Activated CD4-positive, alpha-beta T cell treated with anti-CD3 and anti-CD28 coated beads for 36 hours (primary cell): ENCODE measurements at places on chromosomes 13 and 19. TPM values are rescaled to one million over a fixed set of nuclear protein-coding genes. Genes with fewer than 3 reads are reported as not detected.
A peak's percentile ranks its signal among the peaks of the same experiment; 100 is the strongest.

- peak; percentile 53 for DNase-seq
These were observed 699 bp downstream of the MEGF8 start for GRCh38 chr19:42325896-42326771.

DNA sequence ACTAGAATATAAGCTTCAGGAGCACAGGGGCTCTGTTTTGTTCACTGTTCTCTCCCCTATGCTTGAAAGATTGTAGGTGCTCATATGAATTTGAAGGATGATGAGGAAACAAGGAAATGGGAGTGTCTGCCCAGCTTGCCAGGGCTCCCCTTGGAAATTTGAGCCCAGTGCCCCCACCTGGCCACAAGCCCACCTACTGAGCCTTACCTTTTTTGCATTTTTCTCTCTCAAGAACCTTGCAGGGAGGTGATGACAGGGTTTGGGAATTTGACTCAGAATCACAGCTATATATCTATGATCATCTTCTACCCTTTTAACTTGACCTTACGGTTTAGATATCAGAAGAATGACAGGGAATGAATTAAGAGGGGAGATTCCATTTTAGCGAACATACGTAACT, 33.8 kb downstream of the SERP2 start:
- DNase-seq = no peak

IL11 gene
- 0.18 TPM for total RNA-seq

- DNase-seq = no peak
These were observed 41.7 kb downstream of the TNFSF11 start for GRCh38 chr13:42615691-42616090.

PRTN3 gene
- total RNA-seq = not detected

GSX1 gene
- total RNA-seq = not detected

DNA sequence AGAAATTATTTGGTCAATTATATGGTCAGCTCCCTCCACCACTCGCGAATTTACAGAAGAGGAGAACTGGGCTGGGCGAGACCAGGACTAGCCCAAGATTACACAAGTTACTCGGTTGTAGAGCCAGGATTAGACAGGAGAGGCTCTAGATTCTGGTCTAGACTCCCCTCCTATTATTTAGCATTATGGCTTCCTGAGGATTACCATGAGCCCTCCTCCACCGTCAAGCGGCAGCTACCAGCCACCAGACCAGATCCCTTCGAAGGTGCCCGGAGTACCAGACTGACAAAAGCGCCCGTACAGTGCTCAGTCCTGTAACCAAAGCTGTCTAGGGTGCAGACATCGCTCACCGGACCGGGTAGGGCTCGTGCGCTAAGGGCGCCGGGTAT, 497 bp upstream of the MLNR start:
- DNase-seq = no peak

- DNase-seq = peak; percentile 96
These were observed 21.1 kb upstream of the OR10H1 start for GRCh38 chr19:15836330-15837220.

DNA sequence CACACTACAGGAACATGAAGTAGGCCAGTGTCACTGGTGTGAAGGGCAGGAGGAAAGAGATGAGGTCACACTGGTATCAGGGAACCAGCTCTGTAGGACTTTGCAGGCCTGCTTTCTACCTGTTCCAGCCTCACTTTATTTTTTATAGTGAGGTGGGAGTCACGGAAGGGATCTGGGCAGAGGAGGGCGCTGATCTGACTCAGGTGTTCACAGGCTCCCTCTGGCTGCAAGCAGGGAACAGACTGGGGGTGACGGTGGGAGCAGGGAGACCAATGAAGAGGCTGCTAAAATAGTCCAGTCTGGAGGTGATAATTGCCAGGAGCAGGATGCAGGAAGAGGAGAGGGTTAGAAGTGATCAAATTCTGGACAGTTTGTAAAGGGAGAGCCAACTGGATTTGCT, 2.8 kb downstream of the THAP8 start:
- peak; percentile 16 for DNase-seq

DNA sequence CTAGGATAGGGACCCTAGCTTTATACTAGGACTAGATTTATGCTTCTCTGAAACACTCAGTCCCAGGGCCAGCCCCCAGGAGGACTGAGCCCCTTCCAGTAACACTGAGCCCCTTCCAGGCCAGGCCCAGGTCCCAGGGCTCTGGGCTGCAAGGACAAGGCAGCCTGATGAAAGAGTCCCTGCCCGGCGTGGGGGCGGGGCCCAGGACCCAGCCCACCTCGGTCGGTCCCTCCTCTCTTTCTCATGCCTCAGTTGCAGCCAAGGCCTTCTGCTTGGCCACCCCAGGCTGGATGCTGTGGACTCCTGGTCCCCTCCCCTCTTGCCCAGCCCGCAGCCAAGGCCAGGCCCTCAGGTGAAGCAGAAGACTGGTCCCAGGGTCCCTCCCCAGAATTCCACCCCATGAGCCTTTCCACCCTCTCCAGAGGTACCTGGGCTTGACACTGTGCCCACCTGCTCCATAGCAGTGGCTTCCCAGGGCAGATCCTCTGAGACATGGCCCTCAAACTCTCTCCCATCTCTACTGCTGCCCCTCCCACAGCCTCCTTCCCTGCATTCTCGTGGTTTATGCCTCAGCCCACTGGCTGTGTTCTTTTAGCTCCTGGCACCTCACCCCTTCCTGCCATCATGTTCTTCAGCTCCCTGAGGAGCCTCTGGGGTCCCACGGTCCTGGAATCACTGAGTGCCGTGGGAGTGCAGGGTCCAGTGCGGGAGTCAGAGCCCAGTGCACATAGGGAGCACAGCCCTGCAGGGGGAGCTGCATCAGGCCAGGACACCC, 53.6 kb upstream of the C1QTNF9B start:
- DNase-seq = no peak

CEACAM16 gene
- total RNA-seq = not detected

DNA sequence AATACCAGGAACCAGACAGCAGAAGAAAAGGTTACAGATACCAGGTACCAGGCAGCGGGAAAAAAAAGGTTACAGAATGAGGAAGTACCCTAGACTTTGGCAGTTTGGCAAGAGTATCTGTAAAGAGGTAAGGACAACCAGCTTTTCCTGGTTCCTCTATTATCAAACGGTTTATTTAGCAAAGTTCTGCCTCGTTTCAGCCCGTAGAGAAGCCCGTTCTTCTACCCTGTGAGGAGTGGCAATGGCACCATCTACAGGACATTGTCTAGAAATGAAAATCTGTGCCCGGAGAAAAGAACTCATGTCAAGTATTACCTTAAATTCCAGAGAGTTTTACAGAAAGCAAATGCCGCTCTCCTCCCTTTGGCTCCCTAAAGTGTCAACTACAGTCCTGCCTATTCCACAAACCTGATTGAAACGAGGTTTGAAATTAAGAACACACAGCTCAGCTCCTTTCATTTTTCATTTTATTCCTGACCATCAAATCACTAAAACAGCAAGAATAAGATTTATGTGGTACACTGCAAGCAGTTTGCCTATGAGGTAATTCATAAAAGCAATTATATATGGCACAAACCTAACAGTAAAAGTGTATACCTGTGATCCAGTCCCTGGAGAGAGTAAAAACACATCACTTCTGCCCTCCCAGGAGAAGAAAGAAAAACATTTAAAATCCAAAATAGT, 226.3 kb downstream of the SLC7A1 start:
- DNase-seq = peak; percentile 11

- no peak for DNase-seq
These were observed 12.1 kb downstream of the UFM1 start for GRCh38 chr13:38361542-38362262.

CGB7 gene
- total RNA-seq = 0.40 TPM

DNA sequence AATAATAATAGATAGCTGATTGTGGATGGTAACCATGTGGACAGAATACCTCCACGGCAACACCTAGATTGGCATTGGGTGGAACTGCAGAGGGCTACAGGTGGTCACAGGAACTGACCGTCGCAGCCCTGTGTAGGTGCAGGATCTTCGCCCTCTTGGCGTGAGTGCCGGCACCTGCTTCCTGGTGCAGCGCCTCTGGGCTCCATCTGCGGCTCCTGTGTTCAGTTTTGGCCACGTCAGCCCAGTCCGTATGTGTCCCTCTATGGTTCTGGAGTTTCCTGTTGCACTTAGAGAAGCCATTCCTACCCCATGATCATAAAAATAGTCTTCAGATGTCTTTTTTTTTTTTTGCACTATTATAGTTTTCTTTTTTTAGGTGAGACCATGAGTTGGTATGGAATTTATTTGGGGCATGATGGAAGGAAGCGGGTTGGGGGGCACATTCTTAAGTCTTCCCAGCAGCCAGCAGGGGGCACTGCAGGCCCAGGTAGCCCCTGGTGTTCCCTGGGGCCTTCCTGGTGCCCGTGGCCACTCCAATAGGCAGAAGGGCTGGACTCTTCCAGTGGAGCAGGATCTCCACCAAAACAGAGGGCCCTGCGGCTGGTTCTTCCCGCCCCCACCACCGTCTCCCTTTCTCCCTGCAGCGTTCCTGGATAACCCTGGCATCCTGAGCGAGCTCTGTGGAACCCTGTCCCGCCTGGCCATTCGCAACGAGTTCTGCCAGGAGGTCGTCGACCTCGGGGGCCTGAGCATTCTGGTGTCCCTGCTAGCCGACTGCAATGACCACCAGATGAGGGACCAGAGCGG, 10.1 kb upstream of the SLC25A42 start:
- DNase-seq = peak; percentile 77

GRCh38 chr13:33697926-33698325, 120.0 kb upstream of the RFC3 start:
- no peak for DNase-seq

- DNase-seq = no peak
These were observed 51.1 kb downstream of the HS6ST3 start for GRCh38 chr13:96141032-96141431.

- no peak for DNase-seq
These were observed 32.0 kb downstream of the CAPN12 start for GRCh38 chr19:38712161-38712748.

- DNase-seq = no peak
These were observed 6.4 kb downstream of the LRCH1 start for GRCh38 chr13:46559272-46559805.
